ENCODE measurements at places on chromosomes 11 and 22. TPM values are rescaled to one million over a fixed set of nuclear protein-coding genes. Genes with fewer than 3 reads are reported as not detected.

The OR8J3 gene
- not detected for total RNA-seq

The OR4C45 gene
- total RNA-seq, result not detected

The DGCR6 gene
- total RNA-seq, result 1.1 TPM

The SYT13 gene
- 5.5 TPM for total RNA-seq

The ART5 gene
- 3.0 TPM for total RNA-seq

The ALDH3B2 gene
- not detected for total RNA-seq

The RIBC2 gene
- 0.81 TPM for total RNA-seq

The PRG3 gene
- total RNA-seq, result not detected

The FAM180B gene
- total RNA-seq, result not detected

The OR9G1 gene
- not detected for total RNA-seq
